ENCODE measurements at places on chromosomes 4 and X.

- no peak for DNase-seq
Measured at GRCh38 chrX:154596290-154596929, 11.5 kb downstream of the CTAG1A start.

DNA sequence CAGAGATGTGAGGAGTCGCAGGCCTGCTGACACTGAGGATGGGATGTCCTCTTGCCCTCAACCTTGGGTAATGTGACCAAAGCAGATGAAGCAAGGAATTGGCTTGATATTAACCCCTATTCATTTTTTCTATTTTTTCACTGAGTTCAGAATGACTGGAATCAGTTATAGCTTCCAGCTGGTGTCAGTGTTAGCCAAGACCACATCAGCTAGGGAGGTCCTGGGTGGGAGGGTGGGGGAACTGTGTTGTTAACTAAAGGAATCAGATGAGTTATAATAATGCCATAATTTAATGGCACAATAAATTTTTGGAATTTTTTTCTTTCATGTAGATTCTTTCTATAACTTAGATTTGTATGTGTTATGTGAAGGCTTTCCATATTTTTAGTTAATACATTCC lies 91.9 kb downstream of the EGF start:
- no peak for DNase-seq

DNA sequence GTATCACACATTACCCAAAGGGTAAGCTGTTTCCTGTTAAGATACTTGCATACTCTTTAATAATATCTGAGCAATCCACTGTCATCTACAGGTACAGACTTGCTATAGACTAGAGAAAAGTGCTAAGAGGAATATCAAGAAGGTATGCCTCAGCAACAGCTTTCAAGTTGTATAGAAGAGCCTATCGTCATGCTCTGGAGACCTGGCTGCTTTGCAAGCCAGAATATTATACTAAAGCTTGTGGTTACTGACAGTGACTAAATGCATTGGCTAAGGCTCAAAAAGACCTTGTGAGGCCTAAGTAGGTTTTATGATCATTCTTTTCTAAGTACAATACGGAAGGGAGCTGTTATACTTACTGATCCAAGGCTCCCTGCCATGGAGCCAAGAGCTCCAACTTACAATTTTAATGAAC lies 11.3 kb downstream of the LAMP2 start:
- no peak for DNase-seq

DNA sequence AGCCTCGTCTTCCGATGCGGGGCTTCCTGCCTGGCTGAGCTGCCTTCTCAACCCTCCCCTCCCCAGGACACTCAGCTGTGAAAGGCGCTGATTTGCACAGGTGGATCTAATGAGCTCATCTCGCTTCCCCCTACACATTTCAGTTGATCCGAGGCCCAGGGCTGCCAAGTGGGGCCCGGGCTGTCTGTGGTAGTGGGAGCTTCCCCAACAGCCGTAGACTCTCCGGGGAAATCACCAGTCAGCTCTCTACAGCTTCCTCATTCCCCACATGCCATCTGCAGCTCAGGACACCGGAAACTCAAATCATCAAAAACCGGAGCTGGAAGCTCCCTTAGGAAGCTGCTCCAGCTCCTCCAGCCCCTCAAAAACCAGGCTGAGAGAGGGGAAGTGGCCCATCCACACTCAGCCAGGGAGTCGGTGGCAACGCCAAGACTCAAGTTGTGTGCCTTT lies 56.2 kb downstream of the SMIM20 start:
- DNase-seq, result no peak

DNA sequence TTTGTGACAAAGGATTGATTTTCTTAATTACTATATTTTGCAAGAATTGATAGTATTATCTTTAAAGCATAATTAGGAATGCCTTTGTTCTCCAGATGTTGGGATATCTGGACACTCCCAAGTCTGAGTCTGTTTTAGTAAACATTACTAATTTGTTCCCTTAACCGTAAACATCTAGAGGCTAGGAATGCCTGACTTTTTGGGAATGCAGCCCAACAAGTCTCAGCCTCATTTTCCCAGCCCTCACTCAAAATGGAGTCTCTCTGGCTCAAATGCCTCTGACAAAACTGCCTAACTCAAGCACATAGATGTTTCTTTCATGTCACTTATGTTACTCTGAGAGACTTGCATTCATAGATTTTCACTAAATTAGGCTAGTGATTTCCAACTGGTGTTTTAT lies 297.0 kb upstream of the CLNK start:
- no peak for DNase-seq

DNA sequence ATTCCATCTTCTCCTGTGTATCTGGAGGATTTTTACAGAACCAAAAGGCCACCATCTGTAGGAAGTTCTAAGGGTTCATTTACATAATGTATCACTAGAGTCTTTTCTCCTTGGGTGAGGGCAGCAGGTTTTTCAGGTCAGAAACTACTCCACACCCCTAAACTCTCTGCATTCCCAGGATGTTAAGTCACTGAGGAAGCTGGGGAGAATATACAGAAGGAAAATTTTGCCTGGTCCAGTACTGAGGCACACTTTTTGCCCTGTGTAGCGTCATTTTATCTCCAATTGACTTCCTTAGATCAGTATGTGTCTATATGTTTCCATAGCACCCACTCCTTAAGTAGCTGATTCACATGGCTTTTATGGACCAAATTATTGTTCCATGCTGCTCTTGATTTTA lies 17.0 kb downstream of the XKRX start:
- DNase-seq, result no peak

DNA sequence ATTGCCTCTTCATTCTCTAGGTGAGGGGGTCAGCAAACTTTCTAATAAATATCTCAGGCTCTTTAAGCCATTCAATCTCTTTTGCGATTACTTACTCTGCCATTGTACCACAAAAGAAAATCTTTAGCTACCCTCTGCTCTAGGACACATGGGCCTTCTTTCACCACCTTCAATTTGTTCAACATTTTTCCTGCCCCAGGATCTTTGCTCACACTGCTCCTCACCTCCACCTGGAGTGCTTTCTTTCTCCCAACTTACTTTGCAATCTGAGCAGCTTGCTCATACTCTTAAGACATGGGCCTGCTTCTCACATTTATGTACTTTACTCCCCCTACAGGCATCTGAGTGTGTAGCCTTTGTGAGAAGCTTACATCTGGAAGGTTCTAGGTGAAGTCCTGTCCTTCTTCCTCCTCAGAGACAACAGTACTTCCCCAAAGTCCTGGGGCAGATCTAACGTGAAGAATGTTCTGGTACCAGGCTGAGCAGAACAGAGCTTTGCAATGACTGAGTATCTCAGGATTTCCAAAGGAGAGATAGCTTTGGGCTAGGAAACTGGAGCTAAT lies 55.0 kb upstream of the PRDM5 start:
- peak; percentile 0 for DNase-seq

DNA sequence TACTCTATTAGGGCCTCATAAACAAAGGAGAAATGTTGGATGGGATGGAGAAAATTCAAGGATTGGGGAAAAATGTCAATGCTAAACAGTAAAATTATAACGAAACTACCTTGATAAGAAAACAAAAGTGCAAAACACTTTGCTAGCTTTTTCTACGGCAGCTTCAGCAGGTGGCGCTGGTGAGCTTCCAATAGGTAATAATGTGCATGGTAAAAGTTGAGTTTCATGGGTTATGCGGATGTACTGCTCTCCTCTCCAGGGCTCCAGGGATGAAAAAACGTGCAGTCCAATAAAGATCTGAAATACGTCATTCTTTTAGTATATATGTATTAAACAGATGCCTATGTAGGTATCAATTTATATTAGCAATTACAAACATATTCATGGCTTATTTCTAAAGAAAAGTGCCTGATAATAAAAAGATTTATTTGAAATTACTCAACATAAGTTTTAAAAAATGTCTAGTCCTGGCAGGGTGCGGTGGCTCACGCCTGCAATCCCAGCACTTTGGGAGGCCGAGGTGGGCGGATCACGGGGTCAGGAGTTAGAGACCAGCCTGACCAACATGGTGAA lies 239.6 kb downstream of the GRXCR1 start:
- DNase-seq, result peak; percentile 9

- DNase-seq, result no peak
Measured at GRCh38 chr4:188975271-188975670, 836.0 kb downstream of the TRIML1 start.

GRCh38 chr4:89303814-89304388 lies 3.7 kb downstream of the GPRIN3 start:
- no peak for DNase-seq

DNA sequence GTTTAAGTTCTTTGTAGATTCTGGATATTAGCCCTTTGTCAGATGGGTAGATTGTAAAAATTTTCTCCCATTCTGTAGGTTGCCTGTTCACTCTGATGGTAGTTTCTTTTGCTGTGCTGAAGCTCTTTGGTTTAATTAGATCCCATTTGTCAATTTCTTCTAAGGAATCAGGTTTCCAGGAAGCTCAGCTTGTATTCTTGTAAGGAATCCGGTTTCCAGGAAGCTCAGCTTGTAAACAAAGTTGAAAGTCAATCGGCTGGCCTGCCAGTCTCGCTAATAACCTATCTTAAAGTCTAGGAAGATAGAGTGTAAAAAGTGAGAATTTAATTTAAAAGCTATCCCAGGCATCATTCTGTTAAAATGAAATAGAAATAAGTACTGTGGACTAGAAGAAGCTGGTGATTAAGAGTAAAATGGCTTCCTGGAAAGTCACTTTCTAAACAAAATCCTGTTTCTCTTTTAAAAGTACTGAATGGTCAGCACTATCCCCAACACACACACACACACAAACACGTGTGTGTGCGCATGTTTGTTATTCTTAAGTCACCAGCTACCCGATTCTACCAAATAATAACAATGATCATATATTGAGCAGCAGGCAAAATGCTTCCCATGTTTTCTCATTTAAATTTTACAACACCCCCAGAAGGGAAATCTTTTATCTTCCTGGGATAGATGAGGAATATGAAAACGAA lies 171.7 kb downstream of the PAPSS1 start:
- DNase-seq, result no peak

GRCh38 chr4:152258804-152259708 lies 276.8 kb downstream of the FBXW7 start:
- DNase-seq, result no peak

- DNase-seq, result no peak
Measured at GRCh38 chr4:6032249-6033244, 14.3 kb upstream of the C4orf50 start.

DNA sequence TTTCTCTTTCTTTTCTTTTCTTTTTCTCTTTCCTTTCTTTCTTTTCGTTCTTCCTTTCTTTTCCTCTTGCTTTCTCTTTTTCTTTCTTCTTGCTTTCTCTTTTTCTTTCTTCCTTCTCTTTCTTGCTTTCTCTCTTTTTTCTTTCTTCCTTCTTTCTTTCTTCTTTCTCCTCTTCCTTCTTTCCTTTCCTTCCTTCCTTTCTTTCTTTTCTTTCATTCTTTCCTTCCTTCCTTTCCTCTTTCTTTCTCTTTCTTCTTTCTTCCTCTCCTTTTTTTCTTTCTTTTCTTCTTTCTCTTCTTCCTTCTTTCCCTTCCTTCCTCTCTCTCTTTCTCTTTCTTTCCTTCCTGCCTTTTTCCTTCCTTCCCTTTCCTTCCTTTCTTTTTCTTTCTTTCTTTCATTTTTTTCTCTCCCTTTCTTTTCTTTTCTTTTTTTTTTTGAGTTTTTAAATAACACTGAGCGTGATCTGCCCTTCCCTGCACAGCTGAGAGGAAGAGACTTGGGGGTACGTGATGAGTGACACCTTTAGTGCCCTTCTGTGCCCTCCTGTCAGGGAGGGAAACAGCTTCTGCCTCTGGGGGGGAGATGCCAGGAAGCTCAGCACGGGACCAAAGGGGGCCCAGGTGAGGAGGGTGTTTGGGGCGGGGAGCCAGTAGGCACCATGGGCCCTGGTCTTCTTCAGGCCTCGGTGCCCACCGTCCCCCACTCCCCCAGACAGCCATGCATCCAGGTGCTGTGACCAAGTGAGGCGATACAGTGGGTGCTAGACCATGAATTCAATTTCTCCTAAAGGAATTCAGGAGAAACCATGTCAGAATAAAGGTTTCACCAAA lies 36.6 kb upstream of the CDKN2AIP start:
- DNase-seq, result no peak

GRCh38 chr4:41399231-41399630 lies 138.7 kb upstream of the LIMCH1 start:
- no peak for DNase-seq

DNA sequence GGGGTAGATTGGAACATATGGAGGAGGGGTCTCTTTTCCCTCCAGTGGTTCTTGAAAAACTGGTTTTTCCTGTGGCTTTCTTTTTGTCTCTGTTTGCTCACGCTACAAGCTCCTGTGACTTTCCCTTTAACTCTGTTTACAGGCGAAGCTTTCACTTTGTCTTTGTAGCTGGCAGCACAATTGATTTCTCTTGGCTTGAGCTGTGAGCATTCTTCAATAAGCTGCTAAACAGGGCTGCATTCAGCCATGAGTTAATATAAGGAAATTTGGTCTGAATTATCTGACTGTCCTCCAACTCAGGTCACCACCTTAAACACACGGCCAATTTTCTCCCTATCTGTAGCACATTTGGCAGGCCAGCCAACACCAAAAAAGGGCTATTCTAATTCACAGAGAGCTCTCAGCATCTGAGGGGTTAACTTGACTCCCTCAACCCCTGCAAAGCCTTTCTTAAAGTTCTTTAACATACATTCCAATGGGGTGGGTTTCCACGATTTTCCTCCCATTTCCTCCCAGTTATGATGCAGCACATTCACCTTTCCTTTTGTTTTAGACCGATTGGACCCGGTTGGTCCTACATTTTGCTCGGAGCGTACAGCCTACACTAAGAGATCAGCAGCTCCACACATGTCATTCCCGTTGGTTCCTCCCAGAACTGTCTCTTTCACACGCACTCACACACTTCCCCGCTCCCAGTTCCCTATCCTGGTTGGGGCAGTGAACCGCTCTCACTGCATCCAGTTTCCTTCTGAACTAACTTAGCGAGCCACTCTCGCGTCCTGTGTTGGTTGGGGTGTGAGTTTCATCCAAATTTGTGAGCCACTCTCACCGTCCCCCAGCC lies 45.4 kb downstream of the UGT2A3 start:
- no peak for DNase-seq

DNA sequence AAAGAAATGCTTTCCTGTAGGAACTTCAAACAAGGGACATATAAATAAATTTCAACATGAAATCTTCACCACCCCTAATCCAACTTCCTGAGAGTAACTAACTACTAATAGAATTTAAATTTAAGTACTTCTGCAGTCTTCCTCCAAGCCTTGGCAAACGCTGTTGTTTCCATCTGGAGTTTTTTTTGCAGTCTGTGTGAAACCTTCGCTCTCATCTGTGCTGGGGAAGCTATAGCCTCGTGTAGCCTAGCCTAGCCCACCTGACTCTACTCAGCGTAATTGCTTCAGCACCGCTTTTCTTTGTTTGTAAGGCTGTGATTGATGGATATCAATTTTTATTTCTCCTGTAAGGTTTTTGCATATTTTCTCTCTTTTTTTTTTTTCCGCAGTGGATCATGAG lies 30.9 kb downstream of the STOX2 start:
- DNase-seq, result no peak

- no peak for DNase-seq
Measured at GRCh38 chr4:70741867-70742658, 20.3 kb downstream of the RUFY3 start.
